ENCODE measurements at places on chromosomes 16 and 17. TPM values are rescaled to one million over a fixed set of nuclear protein-coding genes. Genes with fewer than 3 reads are reported as not detected.

Gene MEOX1
- polyA plus RNA-seq, result not detected

Gene MPP2
- polyA plus RNA-seq, result 0.15 TPM

Gene CDR2L
- polyA plus RNA-seq, result 0.03 TPM

Gene CHST5
- not detected for polyA plus RNA-seq

Gene AHSP
- not detected for polyA plus RNA-seq

Gene CFAP119
- polyA plus RNA-seq, result 10.4 TPM

Gene UNK
- polyA plus RNA-seq, result 41.4 TPM

Gene GUCY2D
- not detected for polyA plus RNA-seq

Gene PDE6G
- polyA plus RNA-seq, result 1.1 TPM

Measured in B cell (primary cell).